ENCODE measurements at places on chromosomes 2 and 18.

DNA sequence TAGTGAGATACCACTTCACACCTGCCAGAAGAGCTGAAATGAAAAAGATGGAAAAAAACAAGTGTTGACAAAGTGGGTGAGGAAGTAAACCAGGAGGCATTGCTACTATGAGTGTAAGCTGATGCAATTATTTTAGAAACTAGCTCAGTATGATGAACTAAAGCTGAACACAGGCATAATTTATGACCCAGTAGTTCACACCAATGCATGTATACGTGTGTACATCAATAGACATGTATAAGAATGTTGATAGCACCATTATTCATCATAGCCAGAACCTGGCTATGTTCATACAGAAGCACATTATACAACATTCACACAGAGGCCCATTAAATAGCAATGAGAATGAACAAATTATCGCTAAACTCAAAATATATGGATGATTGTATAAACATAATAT lies 83.1 kb upstream of the SPOPL start:
- DNase-seq = no peak

- no peak for DNase-seq
These were observed 154.5 kb downstream of the AGPS start for GRCh38 chr2:177547122-177547521.

DNA sequence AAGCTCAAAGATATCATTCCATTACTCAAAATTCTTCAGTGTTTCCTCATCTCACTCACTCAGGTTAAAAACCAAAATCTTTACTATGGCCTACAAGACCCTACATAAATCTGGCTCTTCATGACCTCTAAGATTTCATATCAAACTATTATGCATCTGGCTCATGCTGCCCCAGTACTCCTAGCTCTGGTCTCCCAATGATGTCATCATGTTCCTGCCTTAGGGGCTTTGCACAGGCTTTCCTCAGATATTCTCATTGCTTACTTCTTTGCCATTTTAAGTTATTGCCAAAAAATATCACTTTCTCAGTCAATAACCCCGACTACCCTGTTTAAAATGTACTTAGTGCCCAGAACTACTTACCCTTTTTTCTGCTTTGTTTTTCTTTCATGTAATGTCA lies 33.0 kb upstream of the SPOPL start:
- DNase-seq = no peak

- DNase-seq = no peak
These were observed 152.1 kb downstream of the NEDD4L start for GRCh38 chr18:58196164-58196563.

- peak; percentile 73 for DNase-seq
These were observed 115.9 kb upstream of the TANK start for GRCh38 chr2:161044095-161044865.

GRCh38 chr18:37578182-37578678 lies 12.6 kb upstream of the CELF4 start:
- DNase-seq = no peak

DNA sequence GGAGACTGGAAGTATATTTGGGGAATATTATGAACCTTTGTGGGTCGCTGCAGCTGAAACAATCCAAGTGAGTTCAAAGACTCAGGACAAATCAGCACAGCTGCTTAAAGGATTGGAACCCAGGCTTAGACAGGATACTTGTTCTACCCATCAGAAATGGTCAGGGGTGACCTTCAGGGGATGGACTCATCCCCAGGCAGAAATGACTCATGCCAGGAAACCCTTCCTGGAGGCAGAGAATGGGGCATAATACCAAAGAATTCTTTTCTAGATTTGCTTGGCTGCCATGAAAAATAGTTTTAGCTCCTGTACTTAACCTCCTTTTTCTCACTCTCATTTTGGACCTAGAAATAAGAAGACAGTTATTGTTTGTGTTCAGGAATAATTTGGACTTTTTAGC lies 425.5 kb downstream of the TSN start:
- no peak for DNase-seq

- DNase-seq = no peak
These were observed 239.9 kb downstream of the THSD7B start for GRCh38 chr2:137005210-137005609.

- DNase-seq = no peak
These were observed 357.6 kb upstream of the SETBP1 start for GRCh38 chr18:44323125-44323524.

DNA sequence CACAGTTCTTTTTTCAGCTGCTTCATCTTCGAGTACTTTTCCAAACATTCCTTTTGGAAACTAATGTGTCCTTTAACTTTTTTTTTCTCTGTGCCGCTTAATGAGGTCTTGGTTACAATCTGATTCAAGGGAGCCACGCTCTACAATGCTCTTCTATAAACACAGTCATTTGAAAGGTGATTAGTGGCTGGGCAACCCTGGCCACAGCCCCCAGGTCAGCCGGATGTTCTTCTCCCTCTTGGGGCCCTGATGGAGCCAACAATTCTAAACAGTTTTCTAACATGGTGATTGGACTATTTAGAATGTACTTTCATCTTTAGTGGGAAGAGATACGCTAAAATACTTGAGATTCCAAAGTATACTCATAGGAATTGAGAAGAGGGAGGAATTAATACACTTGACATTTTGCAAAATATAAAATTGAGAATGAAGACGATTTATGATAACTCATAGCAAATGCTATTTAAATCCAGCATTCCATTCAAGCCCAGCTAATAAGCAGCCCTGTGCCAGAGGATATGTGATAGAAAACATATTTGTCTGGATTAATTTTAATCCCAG lies 83.7 kb upstream of the MBOAT2 start:
- DNase-seq = peak; percentile 36

DNA sequence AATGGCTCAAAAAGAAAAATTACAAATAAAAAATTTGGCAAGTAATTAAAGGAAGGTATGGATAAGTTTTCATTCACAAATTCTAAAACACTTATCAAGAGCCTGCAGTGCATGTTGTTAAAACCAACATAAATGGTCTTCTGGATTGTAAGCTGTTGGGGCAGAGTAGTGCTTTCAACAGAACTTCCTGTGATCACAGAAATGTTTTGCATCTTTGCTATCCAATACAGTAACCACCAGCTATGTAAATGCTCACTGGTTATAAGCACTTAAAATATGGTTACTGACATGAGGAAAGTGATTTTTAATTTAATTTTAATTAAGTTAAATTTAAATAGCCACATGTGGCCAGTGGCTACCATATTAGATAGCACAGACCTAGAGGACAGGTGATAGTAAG lies 133.1 kb downstream of the NBAS start:
- no peak for DNase-seq

DNA sequence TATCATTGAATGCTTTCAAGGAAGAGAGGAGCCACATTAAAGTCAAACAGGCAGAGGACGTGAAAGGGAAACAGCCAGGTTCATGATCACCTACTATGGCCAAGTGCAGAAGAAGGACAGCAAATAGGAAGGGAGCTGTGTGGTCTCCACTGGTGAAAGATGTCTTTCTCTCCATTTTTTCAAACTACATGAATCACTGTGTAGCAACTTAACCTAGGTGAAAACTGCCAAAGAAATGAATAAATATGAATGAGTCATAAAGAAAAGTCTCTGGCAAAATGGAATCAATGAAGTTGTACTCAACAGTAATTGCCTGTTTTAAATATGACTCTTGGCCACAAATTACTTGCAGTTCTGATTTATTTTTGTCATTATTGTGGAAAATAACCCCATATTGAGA lies 452.6 kb upstream of the PKDCC start:
- no peak for DNase-seq

DNA sequence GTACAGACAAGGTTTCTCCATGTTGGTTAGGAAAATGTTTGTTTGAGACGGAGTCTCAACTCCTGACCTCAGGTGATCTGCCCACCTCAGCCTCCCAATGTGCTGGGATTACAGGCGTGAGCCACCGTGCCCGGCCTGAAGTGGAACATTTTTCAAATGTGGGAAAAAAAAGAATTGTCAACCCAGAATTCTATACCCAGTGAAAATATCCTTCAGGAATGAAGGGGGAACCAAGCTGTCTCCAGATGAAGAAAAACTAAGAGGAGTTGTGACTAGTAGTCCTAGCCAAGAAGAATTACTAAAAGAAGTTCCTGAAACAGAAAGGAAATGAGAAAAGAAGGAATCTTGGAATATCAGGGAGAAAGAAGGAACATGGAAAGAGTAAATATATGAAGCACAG lies 25.7 kb downstream of the RAPGEF4 start:
- DNase-seq = no peak

- no peak for DNase-seq
These were observed 65.1 kb upstream of the GPR45 start for GRCh38 chr2:105176429-105176828.

GRCh38 chr2:232438951-232439757 lies 16.8 kb upstream of the ALPI start:
- no peak for DNase-seq

GRCh38 chr2:121038431-121038830 lies 246.6 kb downstream of the TFCP2L1 start:
- DNase-seq = no peak

GRCh38 chr2:236570081-236570868 lies 650 bp downstream of the ACKR3 start:
- no peak for DNase-seq

DNA sequence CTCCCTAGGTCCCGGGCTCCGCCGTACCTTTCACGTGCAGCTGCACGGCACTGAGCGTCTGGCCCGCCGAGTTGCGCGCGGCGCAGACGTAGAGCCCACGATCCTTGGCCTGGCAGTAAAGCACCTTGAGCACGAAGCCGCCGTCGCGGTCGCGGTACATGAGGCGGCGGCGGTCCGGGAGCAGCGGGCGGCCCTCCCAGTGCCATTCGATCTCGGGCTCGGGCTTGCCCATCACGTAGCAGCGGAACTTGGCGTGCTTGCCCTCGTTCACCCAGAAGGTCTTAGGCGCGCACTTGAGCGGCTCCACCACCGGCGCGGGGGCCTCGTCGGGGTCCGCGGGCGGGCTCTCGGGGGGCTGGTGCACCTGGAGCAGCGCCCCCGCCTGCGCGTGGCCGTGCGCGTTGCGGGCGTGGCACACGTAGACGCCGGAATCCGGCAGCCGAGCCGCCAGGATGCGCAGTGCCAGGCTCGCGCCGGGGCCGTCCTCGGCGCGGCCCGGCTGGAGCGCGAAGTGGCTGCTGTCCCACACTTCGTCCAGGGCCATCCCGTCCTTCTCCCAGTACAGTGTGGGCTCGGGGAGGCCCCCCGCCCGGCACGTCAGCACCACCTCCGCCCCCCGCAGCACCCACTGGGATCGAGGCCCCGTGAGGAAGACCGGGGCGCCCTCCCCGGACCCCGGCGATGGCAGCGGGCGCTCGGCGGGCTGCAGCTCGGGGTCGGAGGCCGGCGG lies 980 bp downstream of the OBSL1 start:
- DNase-seq = peak; percentile 19

GRCh38 chr2:139165601-139166000 lies 385.4 kb upstream of the NXPH2 start:
- no peak for DNase-seq

DNA sequence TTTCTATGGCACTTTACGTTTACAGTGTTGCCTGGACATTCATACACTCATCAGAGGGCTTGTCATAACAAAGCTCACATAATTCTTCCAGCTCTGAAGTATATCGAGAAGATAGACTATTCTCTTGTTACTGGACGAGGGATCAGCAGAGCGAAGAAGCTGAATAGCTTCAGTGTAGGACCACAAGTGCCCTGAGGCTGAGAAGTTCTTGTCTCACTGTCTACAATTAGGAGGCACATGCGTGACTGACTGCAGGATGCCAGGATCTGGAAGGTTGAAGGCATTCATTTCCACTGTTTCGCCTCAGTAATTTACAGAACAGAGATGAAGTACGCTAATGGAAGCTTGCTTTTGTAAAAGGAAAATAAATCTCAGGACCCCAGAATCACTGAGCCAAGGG lies 9.6 kb downstream of the SH3YL1 start:
- DNase-seq = no peak

DNA sequence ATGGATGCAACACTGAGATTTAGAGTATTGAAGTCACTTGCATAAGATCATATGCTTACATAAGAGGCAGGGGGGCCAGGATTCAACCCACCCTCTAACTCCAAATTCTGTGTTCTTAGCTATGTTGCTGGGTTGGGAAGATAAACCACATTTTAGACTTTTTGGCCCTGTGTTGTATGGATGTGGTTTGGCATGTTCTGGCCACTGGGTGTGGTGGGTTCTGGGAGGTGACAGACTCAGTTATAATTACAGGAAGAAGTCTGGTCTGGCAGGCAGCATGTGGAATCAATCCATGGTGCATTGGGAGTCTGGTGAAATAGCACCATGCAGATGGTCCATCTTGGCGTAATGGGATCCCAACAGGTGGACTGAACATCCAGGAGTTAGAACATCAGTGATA lies 138.9 kb downstream of the LTBP1 start:
- DNase-seq = no peak

- peak; percentile 84 for DNase-seq
These were observed 45.6 kb upstream of the TMEM178A start for GRCh38 chr2:39620067-39620466.

- DNase-seq = no peak
These were observed 17.9 kb downstream of the MFSD6 start for GRCh38 chr2:190425883-190426658.

DNA sequence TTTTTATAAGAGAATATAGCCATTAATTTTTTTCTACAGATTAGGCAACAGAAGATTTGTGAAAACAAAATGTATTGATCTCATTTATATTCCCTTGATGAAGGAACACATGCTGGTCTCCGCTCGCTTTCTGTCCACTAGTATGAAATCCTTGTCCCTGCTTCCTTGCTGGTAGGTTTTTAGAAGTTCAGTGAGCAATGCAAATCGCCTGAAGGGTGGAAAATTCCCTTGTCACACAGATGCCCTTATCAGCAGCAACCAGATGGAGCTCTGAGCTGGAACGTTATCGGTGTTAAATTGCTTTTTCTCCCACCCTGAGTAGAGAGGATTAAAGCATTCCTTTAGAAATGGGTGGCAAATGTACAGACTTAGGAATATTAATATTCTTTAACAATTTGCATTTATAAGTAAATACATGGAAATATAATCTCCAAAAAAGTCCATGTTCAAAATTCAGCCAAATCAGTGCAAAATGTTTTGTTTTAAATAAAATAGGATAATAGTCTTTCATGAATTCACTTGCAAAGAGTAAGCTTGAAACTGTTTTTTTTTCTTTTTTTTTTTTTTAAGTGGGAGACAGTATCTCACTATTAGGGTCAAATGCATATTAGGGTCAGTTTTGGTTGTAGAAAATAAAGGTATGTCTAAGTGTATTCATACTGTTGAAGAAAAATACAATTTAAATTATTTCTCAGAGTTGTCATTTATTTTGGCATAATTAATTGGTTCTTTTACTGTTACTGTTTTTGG lies 164.0 kb upstream of the MYO3B start:
- peak; percentile 10 for DNase-seq

- DNase-seq = no peak
These were observed 100.8 kb upstream of the MAP2 start for GRCh38 chr2:209322905-209323512.

DNA sequence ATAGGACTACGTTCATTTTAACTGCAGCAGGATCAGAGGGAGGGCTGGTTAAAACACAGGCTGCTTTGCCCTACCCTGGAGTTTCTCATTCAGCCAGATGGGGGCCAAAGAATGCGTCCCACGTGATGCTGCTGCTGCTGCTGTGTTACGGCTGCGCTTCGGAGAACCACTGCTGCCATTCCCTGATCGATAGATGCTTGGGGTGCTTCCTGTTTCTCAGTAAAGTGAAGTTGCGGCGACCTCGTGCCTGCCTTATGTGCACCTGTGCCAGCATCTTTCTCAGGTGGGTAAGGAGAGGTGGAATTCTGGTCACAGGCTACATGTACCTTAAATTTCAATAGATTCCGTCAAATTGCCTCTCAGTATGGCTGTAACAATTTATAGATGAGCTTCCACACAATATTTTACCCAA lies 24.7 kb upstream of the TOGARAM2 start:
- DNase-seq = no peak
